ENCODE measurements at places on chromosomes 4 and X. TPM values are rescaled to one million over a fixed set of nuclear protein-coding genes. Genes with fewer than 3 reads are reported as not detected.
A peak's percentile ranks its signal among the peaks of the same experiment; 100 is the strongest.

The SYTL4 gene
- total RNA-seq: not detected

- DNase-seq: no peak
Observed at GRCh38 chrX:24956828-24957227, 58.9 kb downstream of the ARX start.

The TLR7 gene
- total RNA-seq: 0.17 TPM

DNA sequence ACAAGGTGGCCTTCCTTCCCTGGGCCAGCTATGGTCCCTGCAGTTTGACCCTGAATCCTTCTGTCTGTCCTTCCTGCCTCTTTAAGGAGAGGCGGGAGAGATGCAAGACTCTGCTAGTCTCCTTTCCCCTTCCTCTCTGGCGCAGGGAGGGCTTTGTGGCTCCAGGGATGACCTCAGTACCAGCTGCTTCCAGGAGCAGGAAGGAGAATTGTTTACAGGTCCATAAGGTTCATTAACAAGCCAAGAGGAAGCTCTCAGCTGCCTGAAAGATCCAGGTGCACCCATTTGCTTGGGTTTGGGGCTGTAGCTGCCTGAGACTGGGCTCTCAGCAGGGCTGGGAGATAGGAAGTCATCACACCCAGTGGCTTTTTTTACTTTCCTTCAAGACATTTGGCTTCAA, 4.0 kb upstream of the FATE1 start:
- no peak for DNase-seq

DNA sequence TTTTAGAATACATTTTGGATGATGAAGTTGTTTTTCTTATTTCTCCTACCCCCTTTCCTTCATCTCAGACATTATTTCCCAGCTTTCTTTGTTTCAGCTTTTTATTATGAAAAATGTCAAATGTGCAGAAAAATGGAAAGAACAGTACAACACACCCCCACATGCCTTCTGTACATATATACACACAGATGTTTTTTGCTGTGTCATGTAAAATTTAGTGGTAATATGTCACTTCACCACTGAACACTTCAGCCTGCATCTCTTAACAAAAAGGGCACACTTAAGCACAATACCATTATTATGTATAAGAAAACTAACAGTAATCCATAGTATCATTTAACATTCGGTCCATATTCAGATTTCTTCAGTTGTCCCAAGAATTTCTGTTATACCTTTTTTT, 37.8 kb downstream of the OCRL start:
- DNase-seq: no peak

DNA sequence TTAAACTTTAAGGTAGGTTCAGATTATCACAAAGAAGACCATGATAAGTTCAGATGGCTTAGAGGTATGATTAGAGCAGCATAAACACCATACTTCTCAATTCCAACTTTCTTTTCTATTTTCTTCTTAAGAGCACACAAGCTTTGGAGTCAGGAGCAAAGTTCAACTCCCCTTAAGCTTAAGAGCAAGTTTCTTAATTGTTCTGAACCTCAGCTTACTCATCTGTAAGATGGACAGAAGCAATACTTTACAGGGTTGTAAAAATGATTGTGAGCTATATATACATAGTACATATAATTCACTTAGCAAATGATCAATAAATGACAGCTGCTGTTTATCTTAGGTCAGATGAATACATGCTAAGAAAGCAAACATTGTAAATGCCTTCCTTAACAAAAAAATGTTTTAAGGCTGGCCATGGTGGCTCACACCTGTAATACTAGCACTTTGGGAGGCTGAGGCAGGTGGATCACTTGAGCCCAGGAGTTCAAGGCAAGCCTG, 25.0 kb upstream of the RPS3A start:
- DNase-seq: no peak

DNA sequence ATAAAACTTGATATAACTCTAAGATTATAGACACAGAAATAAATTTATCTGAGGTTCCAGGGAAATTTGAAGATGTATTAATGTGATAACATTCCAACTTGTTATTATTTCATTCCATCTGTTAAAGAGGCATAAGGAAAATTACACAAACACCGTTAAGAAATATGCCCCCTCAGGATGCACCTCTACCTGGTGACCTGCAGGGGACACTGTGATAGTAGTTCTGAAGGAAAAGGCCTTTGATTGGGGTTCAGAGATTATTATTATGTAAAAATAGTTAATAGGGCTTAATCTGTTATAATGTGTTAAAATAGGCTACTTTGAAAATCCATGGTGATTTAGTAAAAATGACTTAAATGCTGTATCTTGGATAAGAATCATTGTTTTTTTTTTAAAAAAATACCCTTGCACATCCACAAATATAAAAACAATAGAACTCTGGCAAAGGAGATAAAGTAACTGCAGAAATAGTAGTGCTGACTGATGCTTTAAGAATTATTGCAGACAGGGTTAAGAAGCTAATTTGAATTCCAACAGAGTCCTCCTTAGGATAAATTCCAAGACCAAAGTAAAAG, 6.1 kb upstream of the ABRAXAS1 start:
- peak; percentile 71 for DNase-seq

- no peak for DNase-seq
Observed at GRCh38 chrX:69320116-69320515, 154.9 kb upstream of the PJA1 start.

The DCAF8L1 gene
- total RNA-seq: not detected

The SLC9B1 gene
- total RNA-seq: 0.47 TPM

- no peak for DNase-seq
Observed at GRCh38 chr4:81676537-81676936, 204.8 kb upstream of the RASGEF1B start.

DNA sequence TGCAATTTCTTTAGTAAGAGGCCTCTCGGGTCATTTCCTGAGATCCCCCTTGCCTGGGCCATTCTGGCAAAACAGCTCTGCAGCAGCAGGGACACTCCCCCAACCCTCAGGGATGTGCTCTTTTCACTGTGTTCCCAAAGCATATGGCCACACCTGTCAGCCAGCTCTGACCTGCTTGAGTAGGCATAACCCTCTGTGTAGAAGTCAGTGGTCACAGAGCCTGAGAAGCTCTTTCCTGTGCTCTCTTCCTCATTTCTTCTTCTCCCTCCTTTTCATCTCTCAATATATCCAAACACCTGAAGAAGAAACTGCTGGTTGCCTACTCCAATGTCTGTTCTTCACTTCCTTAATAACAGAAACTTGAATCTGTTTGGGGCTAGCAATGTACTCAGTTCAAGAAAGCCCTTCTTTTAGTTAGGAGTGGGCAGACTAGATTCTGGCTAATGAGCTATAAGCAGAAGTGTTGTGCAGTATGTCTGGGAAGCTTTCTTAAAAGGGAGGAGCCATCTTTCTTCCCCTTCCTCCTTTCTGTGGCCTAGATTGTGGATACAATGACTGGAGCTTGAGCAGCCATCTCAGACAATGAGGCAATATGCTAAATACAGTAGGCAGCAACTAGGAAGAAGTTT, 73.3 kb downstream of the PRPS1 start:
- DNase-seq: no peak

The LPAR4 gene
- not detected for total RNA-seq

- peak; percentile 72 for DNase-seq
Observed at GRCh38 chr4:153616006-153616555, 68.0 kb upstream of the TLR2 start.

- DNase-seq: no peak
Observed at GRCh38 chr4:48698029-48698971, 81.8 kb downstream of the FRYL start.

DNA sequence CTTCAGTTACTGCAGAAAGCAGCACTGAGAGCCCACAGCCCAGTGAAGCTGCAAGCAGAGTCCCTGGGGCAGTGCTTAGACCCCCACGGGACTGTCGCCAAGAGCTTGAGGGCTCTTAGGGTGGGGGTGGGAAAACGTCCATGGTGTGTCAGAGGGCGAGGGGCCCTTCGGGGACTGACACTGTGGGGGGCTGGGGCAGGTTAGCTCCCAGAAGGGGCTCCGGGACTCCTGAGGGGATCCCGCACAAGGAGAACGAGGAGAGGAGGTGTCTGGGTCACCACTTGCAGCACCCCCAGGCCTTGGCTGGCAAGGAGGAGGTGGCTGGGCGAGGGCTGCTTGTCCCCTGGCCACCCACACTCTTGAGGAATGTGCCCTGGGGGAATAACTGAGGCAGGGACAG, 20.8 kb downstream of the NAT8L start:
- no peak for DNase-seq

The IL9R gene
- 8.5 TPM for total RNA-seq

- no peak for DNase-seq
Observed at GRCh38 chr4:102094481-102094880, 250.8 kb downstream of the SLC39A8 start.

DNA sequence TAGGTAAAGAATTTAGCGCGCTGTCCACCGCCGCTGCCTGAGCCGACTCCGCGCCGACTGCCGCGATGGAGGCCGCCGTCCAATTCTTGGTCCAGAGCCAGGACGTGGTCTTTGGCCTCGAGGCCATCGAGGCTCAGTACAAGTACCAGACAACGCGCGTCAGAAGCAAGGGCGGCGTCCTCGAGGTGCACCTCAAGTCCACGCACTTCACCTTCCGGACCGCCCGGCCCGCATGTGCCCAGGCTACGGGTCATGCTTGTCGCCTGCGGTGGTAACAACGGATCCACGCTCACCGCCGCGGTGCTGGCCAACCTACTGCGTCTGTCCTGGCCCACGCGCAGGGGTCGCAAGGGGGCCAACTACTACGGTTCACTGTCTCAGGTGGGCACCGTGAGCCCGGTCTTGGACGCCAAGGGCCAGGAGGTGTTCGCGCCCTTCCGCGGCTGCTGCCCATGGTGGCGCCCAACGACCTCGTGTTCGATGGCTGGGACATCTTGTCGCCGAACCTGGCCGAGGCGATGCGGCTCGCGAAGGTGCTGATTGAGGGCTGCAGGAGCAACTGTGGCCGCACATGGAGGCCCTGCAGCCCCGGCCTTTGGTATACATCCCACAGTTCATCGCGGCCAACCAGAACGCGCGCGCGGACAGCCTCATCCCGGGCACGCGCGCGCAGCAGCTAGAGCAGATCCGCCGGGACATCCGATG, 128.0 kb downstream of the ANAPC4 start:
- no peak for DNase-seq

The STOX2 gene
- not detected for total RNA-seq

The RBMXL3 gene
- total RNA-seq: not detected

DNA sequence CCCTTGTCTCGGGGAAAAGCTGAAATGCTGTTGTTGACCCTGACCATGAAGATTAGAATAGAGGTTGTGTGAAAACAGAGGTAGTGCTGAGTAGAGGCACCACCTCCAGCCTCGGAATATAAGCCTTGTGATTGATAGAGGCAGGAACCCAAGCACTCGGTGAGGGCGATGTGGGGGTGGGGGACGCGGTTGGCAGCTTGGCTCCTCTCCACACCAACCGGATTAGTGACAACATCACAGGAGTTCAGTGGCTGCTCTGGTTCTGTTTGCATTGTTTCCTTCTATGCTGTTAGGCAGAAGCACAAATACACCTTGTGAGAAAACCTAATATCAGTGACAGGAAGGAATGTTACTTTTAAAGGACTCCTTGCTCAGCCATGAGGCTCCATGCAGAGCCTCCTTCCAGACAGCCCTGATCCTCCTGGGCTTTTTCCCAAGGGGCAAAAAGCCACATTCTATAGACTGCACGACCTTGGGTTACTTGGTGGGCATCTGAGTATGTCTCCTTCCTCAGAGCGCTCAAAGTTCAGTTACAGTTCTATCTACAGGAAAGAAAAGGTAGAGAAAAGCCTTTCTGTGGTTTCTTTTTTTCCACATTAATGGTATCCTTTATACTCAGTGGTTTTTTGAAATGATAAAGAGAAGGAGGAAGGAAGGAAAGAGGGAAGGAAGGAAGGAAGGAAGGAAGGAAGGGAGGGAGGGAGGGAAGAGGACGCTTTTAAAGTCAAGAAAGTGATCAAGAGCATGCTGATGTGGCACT, 150.4 kb upstream of the NOCT start:
- no peak for DNase-seq

GRCh38 chrX:31713120-31713519, 641.3 kb upstream of the FTHL17 start:
- DNase-seq: no peak

GRCh38 chrX:145735036-145735435, 82.6 kb upstream of the SLITRK2 start:
- DNase-seq: no peak

- DNase-seq: no peak
Observed at GRCh38 chr4:105894660-105895582, at the start of gene NPNT. Gene NPNT, plus strand, starts transcription at chr4:105895471. Its CDS starts 182 bp downstream, at chr4:105895653.

The TCEAL5 gene
- not detected for total RNA-seq

- no peak for DNase-seq
Observed at GRCh38 chr4:23934915-23935314, 45.1 kb upstream of the PPARGC1A start.

GRCh38 chrX:36562986-36563385, 445.2 kb upstream of the FAM47C start:
- no peak for DNase-seq

- no peak for DNase-seq
Observed at GRCh38 chr4:139958739-139959098, 195.3 kb downstream of the MAML3 start.

The BRS3 gene
- total RNA-seq: not detected

The USP38 gene
- total RNA-seq: 28.7 TPM

GRCh38 chrX:120015145-120016067, 62.1 kb downstream of the RHOXF2B start:
- no peak for DNase-seq

DNA sequence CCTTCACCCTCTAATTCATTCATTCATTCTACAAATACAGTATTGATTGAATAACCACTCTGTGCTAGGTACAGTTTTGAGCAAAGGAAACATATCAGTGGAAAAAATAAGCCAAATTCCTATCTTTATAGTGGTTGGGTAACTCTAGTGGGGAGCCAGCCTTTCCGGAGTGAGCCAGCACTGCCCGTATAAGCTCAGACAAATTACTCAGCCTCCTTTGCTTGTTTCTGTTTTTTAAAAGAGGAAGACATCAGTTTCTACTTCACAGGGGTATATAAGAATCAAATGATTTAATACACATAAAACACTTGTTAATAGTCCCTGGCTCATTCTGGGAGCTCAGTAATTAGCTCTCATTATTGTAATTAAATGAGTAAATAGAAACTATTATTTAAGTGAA, 238.2 kb upstream of the MAD2L1 start:
- DNase-seq: no peak

GRCh38 chr4:70315928-70316327, 18.9 kb upstream of the CABS1 start:
- no peak for DNase-seq

The XG gene
- total RNA-seq: not detected

DNA sequence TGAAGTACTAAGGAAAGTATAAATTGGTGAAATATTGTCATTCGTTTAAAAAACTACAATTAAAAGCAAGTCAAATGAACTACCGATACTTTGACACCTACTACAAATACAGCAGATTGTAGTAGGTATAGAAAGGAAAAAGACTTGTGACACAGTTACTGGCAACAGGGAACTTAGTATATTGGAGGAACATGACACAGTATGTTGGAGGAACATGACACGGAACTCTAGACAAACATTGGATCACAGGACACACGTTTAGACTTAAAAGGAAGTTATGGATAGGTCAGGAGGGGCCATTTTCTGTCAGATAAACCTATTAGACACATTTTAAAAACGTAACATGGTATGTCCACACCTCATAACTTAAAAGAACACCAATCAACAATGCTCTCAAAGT, 132.5 kb downstream of the APBB2 start:
- no peak for DNase-seq

The LAP3 gene
- total RNA-seq: 114 TPM

The PRRG1 gene
- not detected for total RNA-seq
